ENCODE measurements at places on chromosomes 3 and 15. TPM values are rescaled to one million over a fixed set of nuclear protein-coding genes. Genes with fewer than 3 reads are reported as not detected.

SNRPN gene
- total RNA-seq = 83.8 TPM

GUCA1C gene
- total RNA-seq = not detected

FILIP1L gene
- total RNA-seq = 24.9 TPM

DGKG gene
- total RNA-seq = 0.54 TPM

CHRNA5 gene
- 3.6 TPM for total RNA-seq

FOXB1 gene
- total RNA-seq = not detected

SPPL2A gene
- 104 TPM for total RNA-seq

TGM5 gene
- not detected for total RNA-seq

XYLB gene
- total RNA-seq = 2.1 TPM

GRIP2 gene
- total RNA-seq = under 0.01 TPM

GASK1A gene
- total RNA-seq = 0.09 TPM

SERPINI1 gene
- 1.4 TPM for total RNA-seq

DHFR2 gene
- 2.6 TPM for total RNA-seq

CAMK1 gene
- total RNA-seq = 27.6 TPM

U2SURP gene
- 39.2 TPM for total RNA-seq

GRK7 gene
- not detected for total RNA-seq

PCLAF gene
- total RNA-seq = 28.6 TPM

ALPK3 gene
- total RNA-seq = 29.4 TPM

CISH gene
- total RNA-seq = 0.11 TPM

VEPH1 gene
- total RNA-seq = 0.86 TPM

Measured in dermis lymphatic vessel endothelial cell (primary cell).